SW480 (cell line): ENCODE measurements at places on chromosomes 3 and 15.

GRCh38 chr3:136197159-136197793 lies 1.1 kb upstream of the MSL2 start:
- peak; percentile 37 for DNase-seq

DNA sequence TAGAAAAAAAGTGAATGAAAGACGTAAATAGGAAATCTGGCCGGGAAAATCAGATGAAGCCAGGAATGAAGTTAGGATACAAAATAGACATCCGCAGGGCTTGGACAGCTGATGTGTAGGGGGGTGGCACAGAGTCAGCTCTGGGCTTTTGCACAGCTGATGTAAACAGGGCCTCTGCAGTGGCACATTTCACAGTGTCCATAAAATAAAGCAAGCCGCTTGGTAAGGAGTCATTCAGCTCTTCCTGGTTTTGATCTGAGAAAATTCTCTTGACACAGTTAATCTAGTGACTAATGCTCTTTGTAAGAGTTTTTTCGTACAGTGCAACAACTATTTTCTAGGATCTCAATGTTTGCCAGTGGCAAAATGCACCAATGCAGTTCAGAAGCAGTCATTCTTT lies 153.3 kb downstream of the USP13 start:
- no peak for DNase-seq

- no peak for DNase-seq
These were observed 91.3 kb upstream of the CTDSPL start for GRCh38 chr3:37770336-37770735.

DNA sequence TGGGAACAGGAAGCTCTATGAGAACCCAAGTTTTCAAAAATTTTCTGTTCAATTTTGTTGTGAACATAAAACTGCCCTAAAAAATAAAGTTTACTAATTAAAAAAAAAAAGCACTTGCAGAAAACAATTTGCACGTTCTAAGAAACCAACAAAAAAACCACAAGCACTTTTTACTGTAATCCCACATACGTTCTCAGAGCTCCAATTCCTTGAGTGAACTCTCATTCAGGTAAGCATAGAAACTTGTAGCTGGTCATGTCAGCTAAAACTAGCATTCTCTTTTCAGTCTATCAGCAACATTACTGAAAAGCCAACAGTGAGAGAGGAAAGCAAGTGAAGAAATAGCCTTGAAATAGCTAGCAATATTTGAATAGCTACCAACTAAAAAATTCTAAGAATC lies 11.5 kb upstream of the TMF1 start:
- no peak for DNase-seq

DNA sequence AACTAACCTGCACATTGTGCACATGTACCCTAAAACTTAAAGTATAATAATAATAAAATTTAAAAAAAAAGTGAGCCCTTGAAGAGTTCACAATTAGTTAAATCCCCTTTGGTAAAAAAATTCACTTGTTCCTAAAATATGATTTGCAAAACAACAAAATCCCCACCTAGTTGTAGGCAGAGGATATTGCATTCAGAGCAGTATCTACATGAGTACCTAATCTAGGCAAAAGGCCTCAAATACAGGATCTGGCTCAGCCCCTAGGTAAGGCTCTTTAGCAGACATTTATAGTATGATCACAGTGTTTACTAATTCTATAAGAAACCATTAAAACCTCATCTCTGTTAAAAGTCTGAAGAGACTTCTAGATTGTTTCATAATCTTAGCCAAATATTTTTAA lies 89.3 kb upstream of the CCDC80 start:
- DNase-seq: no peak

DNA sequence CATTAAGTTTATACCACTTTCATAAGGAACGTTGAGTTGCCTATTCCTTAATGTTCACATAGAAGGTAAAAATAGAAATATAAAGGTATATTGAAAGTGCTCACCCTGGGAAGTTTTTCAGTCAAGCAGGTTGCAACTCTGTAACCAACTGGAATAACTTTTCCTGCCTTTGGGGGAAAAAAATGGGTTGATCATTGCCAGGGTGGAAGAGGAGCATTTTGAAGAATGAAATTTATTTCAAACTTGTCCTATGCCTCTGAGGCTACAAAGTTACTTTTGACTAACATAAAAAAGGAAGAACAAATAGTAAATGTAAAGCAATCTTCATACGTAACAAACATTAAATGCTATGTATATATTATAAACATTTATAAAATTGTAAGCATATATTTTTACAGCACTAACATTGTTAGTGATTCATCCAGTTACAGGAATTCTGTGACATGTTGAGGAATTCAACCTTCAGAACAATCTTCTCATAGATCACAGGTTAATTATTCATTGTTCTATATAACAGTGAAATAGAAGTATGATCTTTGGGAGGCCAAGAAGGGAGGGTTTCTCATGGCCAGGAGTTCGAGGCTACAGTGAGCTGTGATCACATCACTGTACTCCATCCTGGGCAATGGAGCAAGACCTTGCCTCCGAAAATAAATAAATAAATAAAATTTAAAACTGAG lies 13.5 kb downstream of the EFHB start:
- no peak for DNase-seq

- DNase-seq: no peak
These were observed 54.3 kb downstream of the IL20RB start for GRCh38 chr3:137012097-137012501.
